NCI-H1436 treated with DMSO at 0.1 percent for 48 hours (cell line): ENCODE measurements at places on chromosomes 7 and 10.

- no peak for DNase-seq
These were observed 33.8 kb upstream of the SFMBT2 start for GRCh38 chr10:7444551-7445121.

- no peak for DNase-seq
These were observed 25.8 kb downstream of the STEAP1 start for GRCh38 chr7:90180011-90180585.

GRCh38 chr10:16779384-16779915 lies 37.8 kb downstream of the RSU1 start:
- DNase-seq, result no peak

DNA sequence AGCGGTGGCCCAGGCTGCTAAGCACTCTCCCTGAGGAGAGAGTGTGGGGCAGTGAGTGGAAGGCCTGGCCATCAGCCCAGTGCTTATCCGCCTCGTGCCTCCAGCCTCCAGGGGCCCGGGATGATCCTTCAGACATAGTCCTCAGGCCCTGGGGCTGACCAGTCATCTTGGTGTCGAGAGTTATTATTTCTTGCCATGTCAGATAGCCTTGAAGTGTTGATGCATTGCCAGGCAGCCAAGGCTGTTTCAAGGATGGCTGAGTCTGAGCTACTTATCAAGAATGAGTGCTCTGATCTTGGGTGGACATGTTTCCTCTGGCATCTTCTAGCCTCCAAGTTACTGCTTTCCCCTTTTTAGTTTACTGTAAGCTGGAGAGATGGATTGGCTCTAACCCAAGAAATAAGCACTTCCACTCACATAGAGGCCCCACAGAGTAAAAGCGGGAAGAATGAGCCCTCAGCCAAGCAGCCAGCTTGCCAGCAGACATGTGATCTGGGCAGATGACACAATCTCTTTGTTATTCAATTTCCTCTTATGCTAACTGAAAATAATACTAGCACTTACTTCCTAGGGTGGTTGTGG lies 136.5 kb upstream of the NAMPT start:
- no peak for DNase-seq

- no peak for DNase-seq
These were observed 8.9 kb downstream of the COX19 start for GRCh38 chr7:966291-967069.

DNA sequence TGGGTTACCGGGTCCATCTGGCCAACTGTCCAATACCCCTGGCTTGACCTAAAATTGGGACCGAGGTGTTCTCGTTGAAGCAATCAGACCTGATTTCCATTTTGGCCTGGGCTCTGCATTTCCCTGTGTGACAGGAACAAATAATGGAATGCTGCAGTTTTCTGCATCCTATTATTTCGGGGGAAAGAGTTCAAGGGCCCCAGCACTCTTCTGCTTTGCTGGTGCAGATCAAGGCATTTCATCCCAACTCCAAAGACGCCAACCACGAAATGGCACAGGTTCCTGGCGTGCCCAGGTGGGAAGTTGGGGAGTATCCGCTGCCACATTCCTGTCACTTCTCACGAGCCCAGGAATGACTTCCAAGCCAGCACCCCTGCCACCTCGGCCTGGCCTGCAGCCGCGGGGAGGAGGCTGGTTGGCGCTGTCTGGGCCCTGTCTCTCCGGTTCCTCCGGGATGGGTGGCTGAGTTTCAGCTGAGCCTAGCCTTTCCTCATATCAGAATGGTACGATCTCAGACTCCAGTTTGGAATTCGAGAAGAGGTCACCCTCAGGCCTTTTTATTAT lies 56.5 kb downstream of the FAM171A1 start:
- no peak for DNase-seq

GRCh38 chr10:43111101-43111500 lies 27.1 kb upstream of the CSGALNACT2 start:
- DNase-seq, result no peak

- DNase-seq, result no peak
These were observed 168.2 kb downstream of the SND1 start for GRCh38 chr7:127819975-127820731.

DNA sequence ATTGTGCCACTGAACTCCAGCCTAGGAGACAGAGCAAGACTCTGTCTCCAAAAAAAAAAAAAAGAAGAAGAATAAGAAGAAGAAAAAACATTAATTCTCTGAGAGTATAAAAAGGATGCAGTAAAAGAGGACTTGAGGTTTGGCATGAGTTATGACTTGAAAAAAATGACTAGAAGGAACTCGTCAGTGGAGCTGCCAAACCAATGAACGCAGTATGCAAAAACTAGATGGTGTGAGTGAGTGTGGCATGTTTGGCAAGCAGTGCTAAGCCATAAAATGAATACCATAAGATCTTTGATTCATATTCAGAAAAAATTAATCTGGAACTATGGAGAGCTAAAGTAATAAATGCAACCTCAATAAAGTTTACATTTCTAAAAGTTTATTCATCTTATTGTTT lies 68.6 kb upstream of the MEOX2 start:
- no peak for DNase-seq

- no peak for DNase-seq
These were observed 23.1 kb downstream of the AGAP3 start for GRCh38 chr7:151109094-151110048.

- DNase-seq, result no peak
These were observed 34.8 kb downstream of the LRRC4 start for GRCh38 chr7:127996253-127997071.

DNA sequence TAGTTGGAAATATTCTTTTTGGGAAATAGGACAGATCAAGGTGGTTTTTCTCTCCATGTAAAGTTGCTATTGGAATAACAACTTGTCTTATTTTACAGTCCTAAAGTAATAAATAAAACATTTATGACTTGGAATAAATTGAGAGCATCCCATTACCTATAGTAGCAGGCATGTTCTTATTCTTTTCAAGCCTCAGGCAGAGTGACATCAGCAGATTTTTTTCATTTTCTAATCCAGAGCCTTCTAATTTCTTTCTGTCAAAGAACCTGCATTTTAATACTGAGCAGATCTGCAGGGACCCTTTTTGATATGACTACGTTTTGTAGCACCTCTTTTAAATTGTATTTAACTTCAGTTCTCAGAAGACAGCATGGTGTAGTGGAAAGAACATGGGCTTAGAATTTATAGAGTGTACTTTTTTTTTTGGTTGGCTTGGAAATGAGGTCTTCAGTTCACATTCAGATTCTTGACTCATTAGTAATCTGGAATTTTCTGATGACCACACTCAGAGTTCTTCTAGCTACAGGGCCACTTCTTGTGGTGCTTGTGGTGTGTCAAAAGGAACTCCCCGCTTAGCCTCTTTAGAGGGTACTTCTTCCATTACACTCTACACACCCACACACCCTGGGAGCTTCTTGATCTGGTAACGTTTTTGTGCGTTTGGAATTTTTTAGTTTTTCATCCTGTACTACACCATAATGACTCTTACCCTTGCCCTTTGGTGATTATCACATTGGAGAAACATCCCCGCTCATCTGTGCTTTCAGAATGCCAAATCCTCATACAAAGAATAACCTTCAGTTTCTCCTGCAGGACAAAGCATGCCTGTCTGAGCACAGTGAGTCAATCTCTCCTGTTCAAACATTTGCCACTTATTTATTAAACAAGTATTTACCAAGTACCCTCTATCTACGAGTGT lies 34.6 kb downstream of the AGK start:
- no peak for DNase-seq

DNA sequence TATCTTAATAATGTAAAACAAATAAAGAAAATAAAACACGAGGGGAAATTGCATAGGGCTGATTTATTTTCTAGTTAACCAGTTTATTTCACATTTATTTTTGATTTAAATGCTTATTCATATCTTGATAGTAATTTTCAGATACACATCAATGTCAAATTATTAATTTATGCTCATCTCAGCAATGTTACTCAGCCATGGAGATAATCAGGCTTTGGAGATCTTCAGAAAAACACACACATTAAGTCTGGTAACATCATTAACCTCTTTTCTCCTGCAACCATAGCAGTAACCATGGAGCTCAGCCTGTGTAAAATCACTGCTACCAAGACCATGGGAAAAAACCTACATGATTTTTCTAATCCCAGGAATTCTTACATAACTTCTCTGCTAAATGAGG lies 31.9 kb upstream of the TBX20 start:
- DNase-seq, result no peak

GRCh38 chr7:101094791-101095375 lies 9.6 kb downstream of the TRIM56 start:
- DNase-seq, result no peak

- no peak for DNase-seq
These were observed 104.1 kb upstream of the KCNMA1 start for GRCh38 chr10:77741746-77742145.
